ENCODE measurements at places on chromosomes 11 and 22. TPM values are rescaled to one million over a fixed set of nuclear protein-coding genes. Genes with fewer than 3 reads are reported as not detected.

- DNase-seq: peak; percentile 64
Measured at GRCh38 chr11:33258631-33259205, 1.5 kb downstream of the HIPK3 start.

DNA sequence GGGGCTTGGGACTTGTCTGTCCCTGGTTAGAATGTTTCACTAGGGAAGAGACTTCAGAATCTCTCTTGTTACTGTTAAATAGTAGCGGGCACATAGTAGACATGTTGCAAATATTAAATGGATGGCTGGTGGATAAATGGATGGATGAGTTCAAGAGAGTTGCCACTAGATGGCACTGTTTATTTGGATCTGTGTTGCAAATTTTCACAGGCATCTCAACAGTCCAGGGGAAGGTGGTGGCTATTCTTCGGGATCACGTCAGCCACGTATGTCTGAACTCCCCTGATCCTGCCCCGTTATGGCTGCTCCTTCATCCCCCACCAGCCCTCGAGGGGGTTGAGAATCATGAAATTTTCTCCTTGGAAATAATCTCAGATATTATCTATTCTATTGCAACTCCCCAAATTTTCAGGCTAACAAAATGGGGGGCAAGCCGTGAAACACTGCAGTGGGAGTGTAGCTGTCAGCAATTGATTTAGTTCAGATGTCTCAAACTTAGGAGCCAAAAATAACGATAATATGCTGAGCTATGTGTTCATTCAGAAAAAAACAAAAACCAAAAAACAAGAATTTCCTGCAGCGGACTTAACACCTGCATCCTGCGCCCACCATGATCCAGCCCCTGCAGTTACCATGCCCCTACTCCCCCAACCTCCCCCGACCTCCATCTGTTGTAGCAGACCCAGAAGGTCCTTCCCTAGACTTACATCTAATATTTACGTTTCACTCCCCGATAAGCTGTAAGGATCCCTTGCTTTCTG is 29.1 kb upstream of the BIRC3 start:
- DNase-seq: peak; percentile 88

DNA sequence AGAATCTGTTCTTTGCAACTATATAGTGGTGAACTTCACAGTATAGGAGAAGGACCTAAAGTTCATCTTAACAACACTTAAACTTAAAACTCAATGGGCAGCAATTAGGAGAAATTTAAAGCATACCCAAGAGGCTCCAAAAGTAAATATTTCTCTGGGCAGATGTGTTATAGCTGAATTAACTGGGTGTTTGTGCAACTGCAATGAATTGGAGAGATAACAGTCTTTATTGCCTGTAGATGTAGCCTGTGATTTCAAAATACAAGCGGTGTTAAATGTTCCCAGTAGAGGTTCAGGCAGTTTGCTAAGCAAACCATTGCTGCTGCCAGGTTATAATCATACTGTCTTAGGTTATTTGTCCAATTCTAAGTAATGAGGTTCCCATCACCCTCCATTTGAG is 294.1 kb upstream of the MTNR1B start:
- no peak for DNase-seq

DNA sequence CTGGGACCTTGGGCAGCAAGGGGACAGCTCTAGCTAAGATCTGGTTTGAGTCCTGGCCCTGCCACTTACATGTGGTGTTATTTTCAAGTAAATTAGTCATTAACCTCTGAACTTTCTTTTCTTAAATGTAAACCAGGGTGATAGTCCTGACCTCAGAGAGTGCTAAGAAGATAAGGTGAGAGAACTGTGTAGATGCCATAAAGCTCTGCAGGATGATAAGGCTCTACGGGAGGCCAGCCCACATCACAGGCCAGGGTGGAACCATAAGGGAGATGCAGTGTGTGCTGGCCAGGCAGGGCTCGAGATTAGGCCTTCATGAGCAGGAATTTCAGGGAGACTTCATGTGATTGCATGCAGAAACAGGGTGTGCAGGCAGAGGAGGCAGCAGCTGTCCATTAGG is 24.2 kb downstream of the NECTIN1 start:
- DNase-seq: no peak

- DNase-seq: no peak
Measured at GRCh38 chr11:79428406-79428805, 12.4 kb downstream of the TENM4 start.

DNA sequence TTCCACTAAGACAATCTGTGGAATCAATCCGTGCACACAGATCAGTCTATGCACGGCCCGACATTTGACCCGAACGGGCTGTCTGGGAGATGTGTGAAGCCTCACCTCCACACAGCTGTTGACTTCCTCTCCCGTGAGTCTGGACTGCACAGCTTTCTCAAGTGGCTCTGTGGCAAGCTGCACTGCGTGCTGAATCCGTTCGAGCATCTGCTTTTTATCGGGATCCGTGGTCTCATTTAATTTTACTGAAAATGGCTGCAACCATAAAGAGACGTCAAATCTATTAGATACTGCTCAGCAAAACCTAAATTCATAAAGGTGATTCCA is 19.3 kb downstream of the CARS1 start:
- DNase-seq: no peak

DNA sequence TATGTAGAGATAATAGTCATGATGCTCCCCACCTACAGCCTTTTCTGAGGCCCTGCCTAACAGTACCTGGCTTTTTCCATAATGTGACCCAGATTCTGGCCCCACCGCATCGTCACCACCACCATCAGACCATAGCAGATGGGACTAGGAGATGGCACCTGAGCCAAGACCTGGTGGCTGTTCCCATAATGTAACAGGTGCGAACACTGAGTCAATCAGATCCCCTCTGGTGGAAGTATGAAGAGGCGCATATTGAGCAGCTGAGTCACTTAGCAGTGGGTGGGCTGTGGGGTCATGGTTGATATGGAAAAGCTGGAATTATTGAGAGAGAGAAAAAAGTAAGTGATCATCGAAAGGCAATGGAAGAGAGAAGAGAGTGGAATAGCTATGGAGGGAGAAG is 578.0 kb upstream of the CADM1 start:
- DNase-seq: no peak

DNA sequence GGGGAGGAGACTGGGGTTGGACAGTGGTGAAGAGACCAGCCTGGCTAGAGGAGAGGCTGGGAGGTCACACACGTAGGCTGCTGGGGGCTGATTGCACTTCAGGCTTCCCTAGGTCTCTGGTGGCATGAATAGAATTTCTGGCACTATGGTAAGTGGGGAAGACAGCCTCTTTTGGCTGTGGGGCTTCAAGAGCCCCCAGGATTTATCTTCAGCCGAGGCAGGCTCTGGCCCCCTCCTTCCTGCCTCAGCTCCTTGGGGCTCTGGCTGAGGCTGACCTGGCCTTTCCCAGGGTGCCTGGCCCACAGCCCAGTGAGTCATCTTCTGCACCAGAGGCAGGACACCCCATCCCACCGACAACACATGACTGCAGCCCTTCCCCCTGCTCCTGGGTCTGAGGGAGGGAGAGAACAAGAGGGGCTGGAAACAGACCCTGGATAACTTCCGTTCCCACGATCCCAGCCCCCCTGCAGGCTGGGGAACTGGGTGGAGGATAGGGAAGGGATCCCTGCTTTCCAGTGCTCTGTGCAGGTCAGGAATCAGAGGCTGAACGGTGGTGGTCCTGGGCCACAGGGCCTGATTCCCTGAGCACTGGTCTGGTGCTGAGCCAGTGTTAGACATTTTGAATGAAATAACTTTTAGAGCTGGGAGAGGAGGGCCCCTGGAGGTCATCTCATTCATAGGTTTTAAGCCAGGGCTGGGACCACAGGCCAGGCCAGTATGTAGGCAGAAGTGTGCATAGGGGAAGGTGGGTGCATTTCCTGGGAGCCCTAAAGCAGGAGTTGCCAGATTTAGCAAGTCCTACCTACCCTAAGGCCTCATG is 26.5 kb downstream of the ARHGEF17 start:
- DNase-seq: peak; percentile 86

The PTGDR2 gene
- not detected for total RNA-seq

The OR2AG1 gene
- not detected for total RNA-seq
